ENCODE measurements at places on chromosomes 11 and 22.
A peak's percentile ranks its signal among the peaks of the same experiment; 100 is the strongest.

- DNase-seq = no peak
These were observed 292.8 kb upstream of the SYN3 start for GRCh38 chr22:33350961-33351360.

DNA sequence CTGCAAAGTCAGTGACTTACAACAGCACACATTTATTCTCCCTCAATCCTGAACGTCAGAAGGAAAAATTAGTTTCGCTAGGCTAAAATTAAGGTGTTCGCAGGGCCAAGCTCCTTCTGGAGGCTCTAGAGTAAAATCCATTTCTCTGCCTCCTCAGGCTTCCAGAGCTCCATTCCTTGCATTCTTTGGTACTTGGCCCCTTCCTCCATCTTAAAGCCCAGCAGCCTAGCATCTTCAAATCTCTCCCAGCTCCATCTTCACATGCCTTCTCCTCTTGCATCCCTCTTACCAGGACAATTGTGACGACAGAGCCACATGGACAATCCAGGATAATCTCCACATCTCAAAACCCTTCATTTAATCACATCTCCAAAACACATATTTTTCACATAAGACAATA, 165.0 kb downstream of the GRIA4 start:
- DNase-seq = no peak

GRCh38 chr22:36922105-36922608, 8.7 kb downstream of the CSF2RB start:
- no peak for DNase-seq

DNA sequence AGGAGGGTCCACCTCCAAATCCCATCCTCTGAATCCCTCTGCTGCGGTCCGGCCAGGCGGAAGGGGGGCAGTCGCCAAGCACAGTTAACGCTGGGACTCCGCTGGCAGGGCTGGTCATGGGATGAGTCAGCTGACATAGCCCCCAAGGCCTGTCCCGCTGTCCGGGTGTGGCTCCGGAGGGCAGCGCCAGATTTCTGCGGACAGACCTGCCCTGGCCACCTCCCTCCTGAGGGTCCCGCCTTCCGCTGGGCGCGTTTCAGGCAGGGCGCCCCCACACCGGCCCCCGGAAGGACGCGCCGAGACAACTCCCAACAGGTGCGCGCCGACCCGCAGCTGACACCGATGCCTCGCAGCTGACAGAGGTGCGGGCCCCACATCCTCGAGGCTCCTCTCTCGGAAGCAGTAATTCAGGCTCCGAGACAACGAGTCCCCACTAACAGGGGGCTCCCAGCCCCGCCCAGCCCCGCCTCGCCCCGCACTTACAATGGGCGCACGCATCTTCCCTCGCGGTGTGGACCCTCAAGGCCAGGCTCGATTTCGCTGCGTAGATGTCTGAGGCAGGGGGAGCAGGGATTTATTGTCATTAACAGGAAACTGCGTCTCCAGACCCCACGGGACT, 607 bp downstream of the PLAAT3 start:
- DNase-seq = peak; percentile 27

GRCh38 chr11:31943056-31943780, 132.1 kb upstream of the PAX6 start:
- no peak for DNase-seq

- DNase-seq = no peak
These were observed at the start of gene HEPACAM for GRCh38 chr11:124935548-124936514. Gene HEPACAM (minus strand): TSS chr11:124936047. CDS start chr11:124936006, 41 bp downstream.

GRCh38 chr11:18765554-18765953, 26.0 kb downstream of the PTPN5 start:
- DNase-seq = no peak

- DNase-seq = no peak
These were observed 1053.8 kb downstream of the LRRC4C start for GRCh38 chr11:40405614-40406013.

DNA sequence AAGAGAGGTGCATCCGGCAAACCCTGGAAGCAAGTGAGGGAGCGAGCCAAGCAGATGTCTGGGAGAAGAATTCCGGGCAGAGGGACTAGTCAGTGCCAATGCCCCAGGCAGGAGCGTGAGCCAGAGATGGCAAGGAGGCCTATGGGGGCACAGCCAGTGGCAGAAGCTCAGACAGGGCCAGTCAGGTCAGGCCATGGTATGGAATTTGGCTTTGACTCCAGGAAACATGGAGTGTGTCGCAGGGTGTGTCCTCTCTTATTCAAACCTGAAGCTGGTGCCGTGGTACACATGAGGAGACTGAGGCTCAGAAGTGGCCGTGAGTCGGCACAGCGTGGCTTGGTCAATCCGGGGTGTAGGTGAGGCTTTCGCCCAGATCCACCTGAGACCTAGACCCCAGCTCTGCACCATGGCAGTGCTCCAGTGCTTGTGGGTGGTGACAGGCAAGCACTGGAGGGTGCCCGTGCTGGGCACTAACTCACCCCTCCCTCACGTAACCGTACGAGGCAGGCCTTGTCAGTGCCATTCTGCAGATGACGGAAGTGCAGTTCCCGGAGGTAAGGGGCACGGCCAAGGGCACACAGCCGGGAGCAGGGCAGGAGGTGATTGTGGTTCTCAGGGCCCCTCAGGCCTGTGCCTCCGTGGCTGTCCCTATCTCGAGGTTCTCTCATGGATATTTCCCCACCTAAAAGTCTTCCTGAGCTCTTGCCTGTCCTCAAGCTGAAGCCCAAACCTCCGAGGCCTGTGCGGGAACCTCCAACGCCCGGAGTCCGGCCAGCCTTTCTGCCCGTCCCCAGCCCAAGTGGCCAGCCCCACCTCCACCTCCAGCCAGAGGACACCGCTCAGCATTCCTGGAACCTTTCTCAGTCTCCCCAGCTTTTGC, 10.6 kb upstream of the SPI1 start:
- no peak for DNase-seq

GRCh38 chr11:61787928-61788491, 4.4 kb downstream of the TMEM258 start:
- DNase-seq = peak; percentile 20

DNA sequence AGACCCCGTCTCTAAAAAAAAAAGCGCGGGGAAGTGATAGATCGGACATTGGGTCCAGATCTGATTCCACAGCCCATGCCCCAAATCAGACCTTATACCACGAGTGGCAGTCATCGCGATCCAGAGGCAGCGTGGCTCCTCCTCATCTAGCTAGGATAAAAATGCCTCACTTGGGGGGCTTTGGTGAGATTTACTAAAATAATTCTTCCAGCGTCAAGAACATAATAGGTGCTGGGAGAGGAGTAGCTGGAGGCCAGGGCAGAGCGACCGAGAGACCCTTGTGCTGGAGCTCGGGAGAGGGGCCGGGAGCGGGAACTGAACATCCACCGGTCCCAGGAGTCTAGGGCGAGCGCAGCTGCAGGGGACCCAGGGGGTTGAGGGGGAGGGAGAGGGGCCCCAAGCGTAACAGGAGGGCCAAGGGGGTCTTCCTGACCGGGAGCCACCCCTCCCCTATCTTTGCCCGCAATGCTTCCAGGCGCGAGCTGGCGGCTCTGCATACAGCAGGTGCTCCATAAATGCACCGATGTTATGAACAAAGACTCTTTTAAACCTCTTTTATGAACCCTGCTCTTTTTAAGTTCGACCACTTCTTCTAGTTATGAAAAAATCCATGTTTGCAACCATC, 823 bp upstream of the CPT1A start:
- no peak for DNase-seq

DNA sequence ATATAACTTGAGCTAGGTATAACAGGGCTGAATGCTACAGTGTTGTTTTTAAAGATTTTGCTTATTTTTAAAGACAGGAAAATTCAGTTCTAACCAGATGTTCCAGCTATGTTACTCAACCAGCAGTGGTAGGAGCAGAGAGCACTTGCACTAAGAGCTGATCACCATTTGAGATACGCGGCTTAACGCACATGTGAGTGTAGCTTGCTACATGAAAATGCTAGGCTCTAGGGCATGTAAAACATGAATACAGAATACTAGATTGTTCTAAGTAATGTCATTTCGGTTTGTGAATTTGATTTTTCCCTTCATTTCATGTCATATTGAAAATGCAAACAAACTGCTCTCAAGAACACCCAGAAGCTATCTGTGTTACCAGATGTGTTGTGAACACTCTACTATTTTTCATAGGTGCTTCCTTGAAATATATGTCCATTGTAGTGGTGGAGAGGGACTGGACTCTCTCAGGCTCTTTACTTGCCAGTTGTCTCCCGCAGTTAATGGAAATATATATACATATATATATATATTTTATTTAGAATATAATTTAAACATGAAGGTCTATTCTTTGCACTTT, 10.8 kb upstream of the TECTA start:
- DNase-seq = no peak

DNA sequence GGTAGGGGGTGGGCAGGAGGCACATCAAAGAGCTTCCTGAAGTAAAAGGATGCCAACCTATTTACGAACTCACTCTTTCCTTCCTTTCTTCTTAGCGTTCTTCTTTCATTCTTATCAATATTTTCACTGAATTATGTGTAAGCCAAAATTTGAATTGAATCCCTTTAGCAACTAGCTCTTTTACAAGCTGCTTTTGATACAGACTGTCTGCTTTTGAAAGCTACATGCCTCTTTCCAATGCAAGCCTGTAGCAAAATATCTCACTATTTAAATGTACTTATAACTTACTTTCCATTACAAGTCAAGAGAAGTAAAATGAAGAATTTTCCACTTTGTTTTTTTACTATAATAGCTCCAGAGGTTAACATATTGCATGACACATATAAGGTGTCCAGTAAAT, 186.6 kb downstream of the NXPE2 start:
- DNase-seq = no peak

All from NCI-H1092 treated with DMSO at 0.1 percent for 48 hours (cell line).